ENCODE measurements at places on chromosomes 7 and 10.

DNA sequence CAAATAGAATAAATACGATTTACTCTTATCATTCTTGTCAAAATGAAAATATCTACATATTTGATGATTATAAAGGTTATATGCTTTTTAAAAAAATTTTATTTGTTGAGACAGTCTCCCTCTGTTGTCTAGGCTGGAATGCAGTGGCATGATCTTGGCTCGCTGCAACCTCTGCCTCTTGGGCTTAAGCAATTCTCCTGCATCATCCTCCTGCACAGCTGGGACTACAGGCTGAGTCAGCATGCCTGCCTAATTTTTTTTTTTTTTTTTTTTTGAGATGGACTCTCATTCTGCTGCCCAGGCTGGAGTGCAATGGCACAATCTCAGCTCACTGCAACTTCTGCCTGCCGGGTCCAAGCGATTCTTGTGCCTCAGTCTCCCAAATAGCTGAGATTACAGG is 48.9 kb downstream of the PUS7 start:
- no peak for DNase-seq

GRCh38 chr7:105309235-105310169 is 79.2 kb downstream of the SRPK2 start:
- DNase-seq = no peak

DNA sequence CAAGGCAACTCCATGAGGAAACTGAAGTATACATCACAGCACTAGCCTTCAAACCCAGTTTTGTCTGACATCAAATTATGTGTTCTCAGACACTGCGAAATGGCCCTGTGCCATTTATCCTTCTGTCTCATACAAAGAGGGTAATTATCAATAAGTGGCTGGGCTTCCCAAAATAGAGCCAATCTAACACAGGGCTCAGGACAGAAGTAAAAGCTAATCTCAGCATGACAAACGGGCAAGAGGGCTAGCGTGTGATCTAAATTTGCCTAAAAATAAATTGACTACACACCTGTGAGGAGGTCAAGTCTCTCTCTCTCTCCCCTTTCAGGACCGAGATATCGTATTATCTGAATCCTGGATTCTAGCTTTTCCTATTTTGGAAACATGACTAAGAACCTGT is 67.2 kb downstream of the DGKB start:
- DNase-seq = no peak

DNA sequence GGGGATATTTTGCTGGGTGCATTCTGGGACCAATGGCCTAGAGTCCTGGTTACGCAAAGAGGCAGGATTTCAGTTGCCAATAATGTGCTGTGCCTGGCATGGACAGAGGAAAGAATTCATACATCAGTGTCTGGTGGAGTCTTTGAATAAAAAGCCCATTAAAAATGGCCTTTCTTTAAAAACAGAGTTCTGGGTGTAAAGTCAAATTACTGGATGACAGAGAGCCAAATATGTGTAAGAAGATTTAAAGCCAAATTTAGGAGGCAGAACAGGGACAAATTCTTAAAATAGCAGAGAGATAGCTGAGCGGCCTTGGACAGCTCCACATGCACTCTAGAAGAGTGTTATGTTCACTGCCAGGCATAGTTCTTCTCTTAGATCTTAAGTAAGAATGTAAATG is 60.8 kb upstream of the MEOX2 start:
- no peak for DNase-seq

- DNase-seq = no peak
These were observed 74.1 kb downstream of the GNAI1 start for GRCh38 chr7:80208700-80209099.

- no peak for DNase-seq
These were observed 9.2 kb downstream of the CREM start for GRCh38 chr10:35135861-35136260.

GRCh38 chr10:47024046-47024322 is 112.8 kb downstream of the PTPN20 start:
- no peak for DNase-seq

GRCh38 chr7:76515999-76516443 is 5.7 kb downstream of the UPK3B start:
- DNase-seq = no peak

- DNase-seq = no peak
These were observed 156.3 kb downstream of the RTKN2 start for GRCh38 chr10:62112300-62112699.

GRCh38 chr10:33833566-33833965 is 499.1 kb upstream of the NRP1 start:
- no peak for DNase-seq

DNA sequence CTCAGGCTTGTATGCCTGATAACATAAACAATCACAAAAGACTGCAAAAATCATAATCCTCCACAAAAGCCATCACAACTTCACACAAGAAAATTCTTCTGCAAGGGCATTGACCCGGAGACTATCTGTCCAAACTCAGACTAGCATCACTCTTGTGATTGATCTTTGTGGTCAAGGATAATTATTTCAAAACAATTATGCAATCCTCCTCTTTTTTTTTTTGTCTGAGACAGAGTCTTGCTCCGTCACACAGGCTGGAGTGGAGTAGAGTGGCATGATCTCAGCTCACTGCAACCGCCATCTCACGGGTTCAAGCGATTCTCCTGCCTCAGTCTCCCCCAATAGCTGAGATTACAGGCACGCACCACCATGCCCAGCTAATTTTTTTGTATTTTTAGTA is 22.2 kb downstream of the CDNF start:
- DNase-seq = no peak

- no peak for DNase-seq
These were observed 143.3 kb downstream of the TES start for GRCh38 chr7:116353647-116354046.
